ENCODE measurements at places on chromosomes 12 and 14. TPM values are rescaled to one million over a fixed set of nuclear protein-coding genes. Genes with fewer than 3 reads are reported as not detected.

Gene KCNH5
- total RNA-seq = not detected

Gene ZNF891
- total RNA-seq = 5.0 TPM

DNA sequence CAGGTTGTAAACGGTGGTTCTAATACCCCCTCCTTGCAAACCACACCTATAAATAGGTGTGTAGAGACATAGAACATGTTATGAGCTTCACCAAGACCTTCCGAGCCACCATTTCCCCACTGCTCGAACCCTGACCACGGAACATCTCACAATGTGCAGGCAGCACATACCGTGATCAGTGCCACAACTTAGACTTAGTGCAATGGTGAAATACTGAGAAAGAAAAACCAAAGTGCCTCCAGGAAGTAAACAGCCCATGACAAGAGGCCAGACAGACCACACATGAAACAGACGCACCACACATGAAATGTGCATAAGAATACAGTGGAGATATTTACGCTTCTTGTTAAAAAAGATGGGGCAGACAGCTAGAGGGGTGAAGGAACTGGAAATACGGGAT is 166.9 kb upstream of the CCND2 start:
- DNase-seq = no peak

- DNase-seq = no peak
Measured at GRCh38 chr12:120468821-120469449, 613 bp downstream of the SRSF9 start.

Gene SEL1L
- total RNA-seq = 195 TPM

Gene LTBR
- not detected for total RNA-seq

DNA sequence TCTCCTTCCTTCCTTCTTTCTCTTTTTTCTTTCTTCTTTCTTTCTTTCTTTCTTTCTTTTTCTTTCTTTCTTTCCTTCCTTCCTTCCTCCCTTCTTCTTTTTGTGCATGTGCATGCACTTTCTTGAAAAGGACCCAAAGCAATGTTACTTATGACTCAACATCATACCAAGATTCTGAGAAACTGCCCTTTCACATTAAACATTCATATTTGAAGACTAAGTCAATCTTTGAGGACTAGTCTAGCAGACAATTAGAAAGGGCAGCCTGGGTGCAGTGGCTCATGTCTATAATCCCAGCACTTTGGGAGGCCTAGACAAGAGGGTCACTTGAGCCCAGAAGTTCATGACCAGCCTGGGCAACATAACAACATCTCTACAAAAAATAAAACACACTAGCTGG is 212.8 kb upstream of the KITLG start:
- no peak for DNase-seq

DNA sequence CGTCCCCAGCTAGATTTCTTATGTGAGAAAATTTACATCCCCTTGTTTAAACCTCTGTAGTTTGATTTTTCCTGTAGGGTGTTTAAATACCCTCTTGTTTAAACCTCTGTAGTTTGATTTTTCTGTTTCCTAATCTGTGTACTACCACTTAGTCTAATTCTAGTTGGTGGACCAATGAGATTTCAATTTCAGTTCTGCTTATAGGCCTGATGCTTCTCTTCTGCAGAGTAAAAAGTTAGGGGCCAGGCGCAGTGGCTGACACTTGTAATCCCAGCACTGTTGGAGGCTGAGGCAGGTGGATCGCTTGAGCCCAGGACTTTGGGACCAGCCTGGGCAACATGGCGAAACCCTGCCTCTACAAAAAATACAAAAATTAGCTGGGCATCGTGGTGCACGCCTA is 11.5 kb downstream of the UBC start:
- peak; percentile 43 for DNase-seq

GRCh38 chr12:60194678-60195077 is 598.8 kb downstream of the SLC16A7 start:
- DNase-seq = no peak

GRCh38 chr14:76919431-76920330 is 93.5 kb downstream of the LRRC74A start:
- DNase-seq = no peak

DNA sequence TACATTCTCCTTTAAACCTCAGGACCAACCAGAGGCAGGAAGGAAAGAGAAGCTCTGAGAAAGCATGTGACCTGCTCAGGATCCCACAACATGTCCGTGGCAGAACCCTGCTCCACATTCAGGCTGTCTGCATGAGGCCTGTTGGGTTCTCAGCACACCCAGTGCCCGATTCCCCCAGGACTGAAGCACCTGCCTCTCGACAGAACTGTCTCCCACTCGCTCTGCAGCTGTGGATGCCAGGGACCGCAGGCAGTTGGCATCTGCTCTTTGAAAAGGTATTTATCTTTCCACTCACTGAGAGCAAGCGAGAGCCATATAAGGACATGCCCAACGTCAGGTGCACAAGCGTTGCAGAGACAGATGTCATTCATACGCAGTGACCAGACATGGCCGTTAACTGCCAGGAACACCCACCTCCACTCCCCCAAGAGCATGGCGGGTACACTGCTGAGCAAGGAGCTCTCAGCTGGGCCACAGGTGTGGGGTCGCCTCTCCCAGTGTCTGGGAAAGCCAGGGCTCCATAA is 18.9 kb downstream of the PITPNM2 start:
- peak; percentile 68 for DNase-seq

GRCh38 chr12:123076604-123077297 is 74.1 kb downstream of the PITPNM2 start:
- no peak for DNase-seq

Gene MANSC1
- total RNA-seq = not detected

- DNase-seq = no peak
Measured at GRCh38 chr12:48143898-48144297, 13.4 kb downstream of the ASB8 start.

Gene PLBD1
- total RNA-seq = 0.61 TPM

- no peak for DNase-seq
Measured at GRCh38 chr14:37591941-37592481, 3.0 kb downstream of the FOXA1 start.

GRCh38 chr14:55070981-55071411 is 19.5 kb downstream of the MAPK1IP1L start:
- DNase-seq = no peak

Gene SIX6
- total RNA-seq = not detected

Gene SETD1B
- total RNA-seq = 24.3 TPM

GRCh38 chr14:95774265-95775160 is 60.6 kb upstream of the TCL1A start:
- peak; percentile 86 for DNase-seq

- DNase-seq = no peak
Measured at GRCh38 chr14:61215222-61216020, 65.7 kb downstream of the TMEM30B start.

Gene TMEM19
- total RNA-seq = 47.5 TPM

Gene TEX52
- 0.29 TPM for total RNA-seq

Gene NRIP2
- not detected for total RNA-seq

- no peak for DNase-seq
Measured at GRCh38 chr12:119225454-119225853, 46.7 kb downstream of the HSPB8 start.

DNA sequence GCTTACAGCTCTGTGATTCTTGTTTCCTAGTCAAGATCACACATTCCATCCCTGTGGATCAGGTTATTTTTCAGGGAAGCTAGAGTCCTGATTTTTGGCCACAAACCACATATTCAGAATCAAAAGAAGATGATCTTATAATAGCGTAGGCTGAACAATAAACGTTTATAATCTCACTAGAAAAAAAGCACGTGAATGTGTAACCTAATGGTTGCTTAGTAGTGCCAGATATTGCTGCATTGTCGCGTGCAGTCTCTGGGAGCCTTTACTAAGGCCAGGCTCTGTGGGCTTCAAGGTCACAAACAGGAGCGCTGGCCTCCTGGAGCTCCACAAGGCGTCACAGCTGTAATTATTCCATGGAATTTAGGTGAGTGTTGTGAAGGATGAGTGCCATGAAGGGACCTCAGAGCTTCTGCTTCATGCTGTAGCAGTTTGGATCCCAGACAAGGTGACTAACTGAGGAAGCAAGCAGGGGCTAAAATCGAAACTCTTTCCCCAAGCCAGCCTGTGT is 17.4 kb downstream of the CDKN1B start:
- no peak for DNase-seq

DNA sequence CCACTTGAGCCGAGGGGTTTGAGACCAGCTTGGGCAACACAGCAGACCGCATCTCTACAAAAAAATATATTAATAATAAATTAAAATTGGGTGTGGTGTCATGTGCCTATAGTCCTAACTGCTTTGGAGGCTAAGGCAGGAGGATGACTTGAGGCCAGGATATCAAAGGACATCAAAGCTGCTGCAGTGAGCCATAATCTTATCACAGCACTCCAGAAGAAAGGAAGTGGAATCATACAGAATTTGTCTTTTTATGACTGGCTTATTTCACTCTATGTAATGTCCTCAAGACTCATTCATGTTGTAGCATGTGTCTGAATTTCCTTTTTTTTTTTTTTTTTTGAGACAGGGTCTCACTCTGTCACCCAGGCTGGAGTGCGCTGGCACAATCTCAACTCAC is 43.9 kb upstream of the NUDT4 start:
- no peak for DNase-seq

GRCh38 chr14:31127690-31128089 is 79.9 kb downstream of the HECTD1 start:
- DNase-seq = no peak

All from OCI-LY7 (cell line).